ENCODE measurements at places on chromosomes 3 and 15.

GRCh38 chr3:52978109-52978754 lies 67.6 kb downstream of the SFMBT1 start:
- DNase-seq: no peak

- no peak for DNase-seq
Observed at GRCh38 chr15:26295336-26296085, 432.4 kb upstream of the ATP10A start.

DNA sequence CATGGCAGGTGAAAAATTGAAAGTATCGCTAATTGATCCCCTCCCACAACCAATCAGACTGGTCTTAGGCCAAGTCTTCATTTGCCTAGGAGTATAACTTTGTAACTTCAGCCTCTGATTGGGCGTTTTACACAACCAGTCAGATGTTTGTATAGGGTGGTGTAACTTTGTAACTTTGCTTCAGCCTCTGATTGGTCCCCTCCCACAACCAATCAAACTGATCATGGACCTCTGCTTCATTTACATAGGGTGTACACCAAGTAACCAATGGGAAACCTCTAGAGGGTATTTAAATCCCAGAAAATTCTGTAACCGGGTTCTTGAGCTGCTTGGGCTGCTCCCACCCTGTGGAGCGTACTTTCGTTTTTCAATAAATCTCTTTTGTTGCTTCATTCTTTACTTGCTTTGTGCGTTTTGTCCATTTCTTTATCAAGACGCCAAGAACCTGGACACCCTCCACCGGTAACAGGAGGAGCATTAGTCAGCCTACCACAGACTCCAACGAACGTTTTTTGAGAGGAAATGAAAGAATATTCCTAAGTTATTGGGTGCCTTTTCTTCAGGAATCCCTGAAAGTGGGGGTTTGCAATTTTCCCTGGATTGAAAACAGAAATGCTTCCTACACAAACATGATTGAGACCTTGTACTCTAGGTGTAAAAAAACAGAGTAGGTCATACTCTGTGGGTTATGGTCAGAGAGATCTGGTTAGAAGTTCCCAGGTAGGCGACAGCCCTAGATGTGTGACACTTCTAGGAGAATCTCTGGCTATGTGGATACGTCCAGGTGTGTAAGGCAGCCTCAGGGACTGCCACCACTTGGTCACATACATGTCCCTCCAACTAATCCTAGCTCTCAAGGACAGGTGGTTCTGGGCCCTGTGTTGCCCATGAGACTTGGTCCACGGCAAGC lies 5.5 kb upstream of the SACM1L start:
- DNase-seq: no peak

GRCh38 chr3:134603480-134603879 lies 47.3 kb downstream of the KY start:
- DNase-seq: no peak

GRCh38 chr15:48580736-48581135 lies 64.8 kb downstream of the FBN1 start:
- DNase-seq: no peak

DNA sequence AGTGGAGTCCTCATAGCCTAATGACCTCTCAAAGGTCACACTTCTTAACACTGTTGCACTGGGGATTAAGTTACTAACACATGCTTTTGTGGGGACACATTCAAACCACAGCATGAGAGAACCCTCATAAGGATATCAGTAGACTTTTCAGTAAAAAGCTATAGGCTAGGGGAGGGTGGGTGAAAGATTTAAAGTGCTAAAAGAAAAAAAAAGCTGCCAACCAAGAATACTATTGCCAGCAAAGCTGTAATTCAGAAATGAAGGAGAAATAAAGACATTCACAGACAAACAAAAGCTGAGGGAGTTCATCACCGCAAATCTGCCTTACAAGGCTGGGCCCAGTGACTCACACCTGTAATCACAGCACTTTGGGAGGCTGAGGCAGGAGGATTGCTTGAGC lies 50.4 kb upstream of the PRSS50 start:
- no peak for DNase-seq

DNA sequence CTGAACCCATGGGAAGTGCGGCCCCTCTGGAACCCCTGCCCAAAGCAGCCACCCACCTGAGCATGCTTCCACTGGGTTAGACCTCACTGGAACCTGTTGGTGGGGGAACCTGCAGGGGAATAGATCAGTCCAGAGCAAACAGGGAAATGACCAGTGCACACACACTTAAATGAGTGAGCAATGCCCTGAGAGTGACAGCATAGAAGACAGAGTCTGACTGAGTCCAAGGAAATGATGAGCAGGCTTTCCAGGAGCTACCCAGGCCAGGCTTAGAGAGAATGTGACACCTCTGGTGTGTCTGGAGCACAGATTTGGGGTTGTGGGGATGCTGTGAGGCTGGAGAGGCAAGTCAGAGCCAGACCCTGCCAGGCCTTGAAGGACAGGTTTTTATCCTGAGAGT lies 28.5 kb downstream of the PLA1A start:
- no peak for DNase-seq

DNA sequence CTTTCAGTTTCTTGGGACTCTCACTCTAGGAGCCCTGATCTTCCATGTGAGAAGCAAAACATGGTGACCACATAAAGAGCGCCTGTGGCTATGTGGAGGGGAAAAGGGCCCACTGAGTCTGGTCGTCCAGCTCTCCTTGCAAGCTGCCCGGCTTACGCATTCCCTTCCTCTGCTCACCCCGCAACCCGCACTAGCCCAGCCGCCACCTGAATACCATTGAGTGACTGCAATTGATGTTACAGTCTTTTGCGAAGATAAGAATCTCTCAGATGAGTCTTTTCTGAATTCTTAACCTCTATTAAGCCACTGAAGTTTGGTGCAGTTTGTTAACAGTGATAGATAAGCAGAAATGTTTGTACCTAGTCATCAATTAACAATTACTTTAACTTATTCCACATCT lies 589.0 kb upstream of the DPPA4 start:
- DNase-seq: no peak
